ENCODE measurements at places on chromosomes 11 and 22.

GRCh38 chr22:44012591-44012990 is 11.5 kb upstream of the PARVB start:
- DNase-seq, result no peak

DNA sequence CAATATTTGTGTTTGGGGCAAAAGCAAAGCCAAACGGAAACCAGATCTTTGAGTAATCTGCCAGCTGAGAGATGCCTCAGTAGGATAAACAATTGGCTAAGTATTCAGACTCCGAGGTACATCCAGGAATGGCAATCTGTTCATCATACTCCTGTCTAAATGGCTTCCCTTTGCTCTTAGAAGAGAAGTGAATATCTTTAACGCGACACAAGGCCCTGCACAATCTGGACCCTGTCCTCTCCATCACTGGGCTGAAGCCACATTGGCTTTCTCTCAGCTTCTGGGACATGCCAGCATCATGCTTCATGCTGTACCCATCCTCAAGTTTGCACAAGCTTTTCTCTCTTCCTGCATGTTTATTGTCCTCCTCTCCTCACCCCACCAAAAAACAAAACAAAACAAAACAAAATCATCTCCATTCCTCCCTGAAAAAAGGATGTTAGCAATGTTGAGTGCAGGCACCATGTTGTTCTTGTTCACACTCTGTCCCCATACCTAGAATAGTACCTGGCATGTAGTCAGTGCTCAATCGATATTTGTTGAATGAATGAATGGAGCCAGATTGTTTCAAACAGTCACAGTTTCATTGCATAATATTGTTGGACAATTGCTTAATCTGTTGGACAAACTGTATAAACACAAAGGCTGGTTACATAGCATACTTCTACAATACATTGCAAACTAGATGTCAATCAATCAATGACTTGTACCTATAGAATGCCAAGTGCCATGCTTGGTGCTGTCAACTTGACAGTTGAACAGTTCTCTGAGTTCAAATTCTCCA is 38.2 kb upstream of the SESN3 start:
- no peak for DNase-seq

GRCh38 chr11:78567209-78567608 is 7.5 kb downstream of the NARS2 start:
- no peak for DNase-seq

DNA sequence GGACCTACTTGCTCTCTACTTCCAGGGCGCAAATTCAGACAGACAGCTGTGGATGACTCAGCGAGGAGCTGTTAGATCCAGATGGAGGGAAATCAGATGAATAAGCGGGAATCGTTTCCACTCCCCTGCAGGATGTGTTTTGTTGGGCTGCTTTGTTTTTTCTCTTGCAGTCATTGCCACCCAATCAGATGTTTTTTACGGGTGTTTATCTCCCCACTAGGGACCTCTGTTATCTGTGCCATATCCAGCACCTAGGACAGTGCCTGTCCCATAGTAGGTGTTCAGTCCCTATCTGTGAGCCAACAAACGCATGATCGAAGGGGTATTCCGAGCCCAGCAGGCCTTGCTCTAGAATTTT is 51.1 kb upstream of the PARVG start:
- no peak for DNase-seq

DNA sequence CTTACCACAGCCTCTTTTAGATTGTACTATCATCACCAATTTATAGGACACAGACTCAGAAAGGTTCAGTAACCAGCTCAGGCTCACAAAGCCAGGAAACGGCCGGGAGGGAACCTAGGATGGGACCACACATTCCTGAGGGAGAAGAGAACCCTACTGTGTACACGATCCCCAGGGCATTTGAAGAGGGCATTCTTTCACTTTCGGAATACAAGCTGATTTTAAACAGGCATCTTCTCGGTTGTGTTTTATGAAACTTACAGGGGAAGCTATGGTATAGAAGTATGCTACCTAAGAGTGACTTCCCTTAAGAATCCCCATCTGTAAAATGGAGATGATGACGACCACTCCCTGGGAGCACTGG is 19.0 kb downstream of the SMCO4 start:
- DNase-seq, result no peak

DNA sequence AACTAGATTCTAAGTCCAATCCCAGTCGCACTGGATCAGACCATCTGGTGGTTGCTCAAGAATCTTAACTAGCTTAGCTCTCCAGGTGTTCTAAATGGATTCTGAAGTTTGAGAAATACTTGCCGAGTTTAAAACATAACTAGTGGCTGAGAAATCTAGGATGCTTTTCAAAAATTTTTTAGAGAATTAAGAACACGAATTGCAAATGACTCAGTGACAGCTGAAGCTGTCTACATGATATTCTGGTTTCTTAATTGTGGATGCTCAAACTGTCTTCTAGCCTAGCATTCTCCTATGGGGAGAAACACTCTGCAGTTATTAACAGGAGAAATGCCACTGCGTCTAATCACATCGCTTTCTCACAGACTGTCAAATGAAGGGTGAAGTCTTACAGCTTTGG is 20.2 kb upstream of the TP53AIP1 start:
- DNase-seq, result no peak

GRCh38 chr11:33376331-33377310 is 119.4 kb downstream of the HIPK3 start:
- DNase-seq, result peak; percentile 62

DNA sequence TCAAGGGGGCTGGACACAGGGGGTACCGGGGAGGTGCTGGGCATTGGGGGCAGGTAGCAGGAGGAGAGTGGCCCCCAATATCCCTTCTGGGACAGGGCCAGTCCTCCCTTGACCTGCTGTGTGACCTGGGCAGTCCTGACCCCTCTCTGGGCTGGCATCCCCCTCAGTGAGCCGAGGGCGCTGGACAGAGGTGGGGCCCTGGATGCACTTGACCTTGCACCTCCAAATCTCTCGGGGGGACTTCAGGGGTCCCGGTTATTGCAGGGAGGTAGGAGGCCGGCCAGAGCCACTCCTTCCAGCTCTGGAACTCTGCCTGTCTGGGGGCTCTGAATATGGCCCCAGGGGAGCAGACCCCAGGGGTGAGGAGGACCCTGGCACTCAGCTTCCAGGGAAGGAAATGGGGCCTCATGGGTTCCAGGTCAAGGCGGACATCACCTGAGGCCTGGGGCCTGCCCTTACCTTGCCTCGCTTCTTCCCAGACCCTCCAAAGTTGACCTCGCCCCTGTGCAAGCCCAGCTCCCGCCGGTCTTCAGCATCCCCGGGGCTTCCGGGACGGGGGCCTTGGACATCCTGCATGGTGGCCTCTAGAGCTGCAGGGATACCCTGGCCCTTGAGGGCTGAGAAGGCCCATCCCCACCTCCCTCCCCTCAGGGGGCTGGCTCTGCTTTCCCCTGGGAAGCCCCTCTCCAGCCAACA is 21.7 kb downstream of the TRPM5 start:
- no peak for DNase-seq

DNA sequence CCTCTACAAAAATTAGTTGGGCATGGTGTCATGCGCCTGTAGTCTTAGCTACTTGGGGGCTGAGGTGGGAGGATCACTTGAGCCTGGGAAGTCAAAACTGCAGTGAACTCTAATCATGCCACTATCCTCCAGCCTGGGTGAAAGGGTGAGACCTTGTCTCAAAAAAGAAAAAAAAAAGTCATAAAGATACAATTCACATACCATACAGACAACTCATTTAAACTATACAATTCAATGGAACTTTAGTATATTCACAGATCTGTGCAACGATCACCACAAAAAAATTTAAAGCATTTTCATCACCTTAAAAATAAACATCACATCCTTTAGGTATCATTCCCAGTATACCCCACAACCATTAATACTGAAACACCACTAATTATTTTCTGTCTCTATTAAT is 201.2 kb downstream of the PGR start:
- DNase-seq, result no peak

- no peak for DNase-seq
Measured at GRCh38 chr11:93988455-93988854, 32.7 kb upstream of the HEPHL1 start.

DNA sequence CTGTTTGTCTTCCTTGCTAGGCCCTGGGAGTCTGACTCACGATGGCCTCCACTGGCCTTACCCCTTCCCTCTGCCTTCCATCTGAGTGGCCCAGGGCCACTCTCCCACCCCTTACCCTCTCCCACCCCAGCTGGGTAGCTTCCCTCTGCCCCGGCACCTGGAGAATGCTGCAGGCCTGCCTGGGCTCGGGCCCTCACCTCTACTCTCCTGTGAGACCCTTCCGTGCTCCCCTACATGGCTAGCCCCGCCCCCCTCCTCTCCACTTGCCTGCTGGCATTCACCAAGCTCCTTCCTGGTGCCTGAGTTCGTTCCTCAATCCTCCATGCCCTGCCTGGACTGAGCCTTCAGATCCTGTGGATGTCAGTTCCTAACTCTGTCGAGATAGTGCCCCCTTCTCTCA is 8.7 kb downstream of the RAB36 start:
- no peak for DNase-seq

DNA sequence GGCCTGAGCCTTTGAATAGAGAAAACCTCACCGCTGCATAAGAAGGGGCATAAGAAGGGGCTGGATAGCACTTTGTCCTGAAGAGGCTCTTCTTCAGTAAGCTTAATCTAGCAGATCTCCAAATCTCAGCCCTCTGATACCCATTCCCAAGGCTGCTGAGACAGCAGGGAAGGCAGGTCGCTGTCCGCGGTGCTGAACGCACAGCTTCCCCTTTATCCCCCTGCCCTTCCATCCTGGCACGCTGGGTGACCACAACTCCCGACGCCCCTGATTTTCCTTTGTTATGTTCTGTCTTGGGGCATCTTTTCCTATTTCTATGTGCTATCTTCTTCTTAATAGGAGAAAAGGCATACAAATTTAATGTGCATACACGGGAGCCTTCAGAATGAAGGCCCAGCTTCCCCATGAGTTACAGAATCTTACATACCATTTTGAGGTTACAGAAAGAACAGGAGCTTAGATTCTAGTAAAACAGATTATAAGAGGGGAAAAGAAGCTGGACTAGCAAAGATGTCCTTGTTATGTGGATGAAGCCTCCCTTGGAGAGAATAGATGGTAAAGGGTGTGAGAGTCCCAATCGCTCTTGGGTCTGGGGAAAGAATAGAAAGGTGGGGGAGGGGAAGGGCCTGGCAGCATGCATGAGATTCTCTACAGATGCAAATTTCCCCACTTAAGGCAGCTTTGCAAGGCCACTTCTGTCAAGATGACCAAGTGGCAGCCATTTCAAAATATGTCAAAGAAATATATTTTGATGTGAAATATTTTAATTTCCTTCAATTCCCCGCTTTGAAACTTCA is 5.7 kb upstream of the SULT4A1 start:
- DNase-seq, result peak; percentile 94

DNA sequence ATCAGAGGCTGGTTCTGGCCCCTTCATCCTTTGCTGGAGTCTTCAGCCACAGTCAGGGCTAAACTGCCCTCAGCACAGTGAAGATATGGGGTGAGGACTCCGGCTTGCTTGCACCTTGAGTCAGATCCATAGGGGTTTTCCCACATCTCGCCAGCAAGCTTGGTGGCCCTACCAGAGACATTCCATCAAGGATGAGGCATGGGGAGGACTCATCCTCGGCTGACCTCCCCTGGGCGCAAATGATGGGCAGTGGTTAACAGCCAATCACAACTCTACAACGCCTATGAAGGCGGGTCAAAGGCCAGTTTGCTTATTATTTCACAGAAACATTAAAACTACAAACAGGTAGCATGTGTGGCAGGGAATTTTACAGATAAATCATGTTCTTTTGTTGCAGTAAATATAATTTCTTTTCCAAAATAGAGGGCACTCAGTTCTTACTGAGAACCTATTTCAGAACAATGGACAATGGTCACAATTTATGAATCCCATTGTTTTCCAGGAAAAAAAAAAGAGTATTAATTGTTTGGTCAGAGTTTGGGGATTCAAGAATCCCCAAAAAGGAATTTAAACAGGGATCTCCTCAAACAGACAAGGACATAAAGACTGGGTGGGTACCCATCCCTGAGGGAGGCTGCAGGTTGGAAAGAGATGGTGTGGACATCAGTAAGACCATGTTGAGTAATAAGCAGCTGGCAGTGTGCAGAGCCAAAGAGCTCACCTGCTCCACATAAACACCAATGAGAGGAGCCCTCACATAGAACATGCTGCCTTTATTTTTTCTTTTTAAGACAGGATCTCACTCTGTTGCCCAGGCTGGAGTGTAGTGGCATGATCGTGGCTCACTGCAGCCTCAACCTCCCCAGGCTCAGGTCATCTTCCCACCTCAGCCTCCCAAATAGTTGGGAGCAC is 14.8 kb downstream of the PLAAT3 start:
- no peak for DNase-seq

DNA sequence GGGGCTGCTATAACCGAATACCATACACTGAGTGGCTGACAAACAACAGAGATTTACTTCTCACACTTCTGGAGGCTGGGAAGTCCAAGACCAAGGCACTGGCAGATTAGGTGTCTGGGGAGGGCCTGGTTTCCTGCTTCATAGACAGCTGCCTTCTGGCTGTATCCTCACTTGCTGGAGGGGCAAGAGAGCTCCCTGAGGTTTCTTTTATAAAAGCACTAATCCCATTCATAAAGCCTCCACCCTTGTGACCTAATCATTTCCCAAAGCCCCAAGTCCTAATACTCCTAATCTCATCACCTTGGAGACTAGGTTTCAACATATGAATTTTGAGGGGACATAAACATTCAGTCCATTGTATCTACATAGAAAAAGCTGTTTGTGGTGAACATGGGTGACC is 131.8 kb downstream of the KIRREL3 start:
- no peak for DNase-seq

GRCh38 chr11:46489656-46490560 is 98.3 kb upstream of the CHRM4 start:
- peak; percentile 22 for DNase-seq

GRCh38 chr22:29145321-29146072 is 60.2 kb upstream of the EMID1 start:
- DNase-seq, result no peak

GRCh38 chr11:76033699-76034098 is 172.6 kb downstream of the WNT11 start:
- no peak for DNase-seq

GRCh38 chr11:112553205-112553731 is 292.6 kb upstream of the PLET1 start:
- no peak for DNase-seq

- peak; percentile 28 for DNase-seq
Measured at GRCh38 chr11:65489706-65490320, 9.0 kb upstream of the MALAT1 start.

DNA sequence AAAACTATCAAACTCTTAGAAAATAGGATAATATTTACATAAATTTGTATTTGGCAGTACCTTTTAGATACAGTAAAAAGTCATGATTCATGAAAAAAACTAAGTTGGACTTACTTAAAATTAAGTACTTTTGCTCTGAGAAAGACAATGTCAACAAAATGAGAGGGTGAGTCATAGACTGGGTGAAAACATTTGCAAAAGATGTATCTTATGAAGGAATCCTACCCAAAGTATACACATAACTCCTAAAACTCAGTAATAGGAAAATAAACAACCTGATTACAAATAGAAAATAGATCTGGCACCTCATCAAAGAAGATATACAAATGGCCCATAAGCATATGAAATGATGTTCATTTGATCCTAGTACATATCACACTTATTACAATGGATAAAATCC is 1154.6 kb downstream of the JRKL start:
- no peak for DNase-seq

GRCh38 chr11:82771781-82772180 is 38.1 kb upstream of the FAM181B start:
- DNase-seq, result no peak
